NCI-H187 treated with DMSO at 0.1 percent for 48 hours (cell line): ENCODE measurements at places on chromosomes 7 and 10.

GRCh38 chr10:78819361-78820006, 249.3 kb upstream of the ZMIZ1 start:
- no peak for DNase-seq

GRCh38 chr7:25754333-25754732, 397.7 kb upstream of the NFE2L3 start:
- DNase-seq: no peak

GRCh38 chr7:116329686-116330503, 119.6 kb downstream of the TES start:
- DNase-seq: no peak

- DNase-seq: no peak
Measured at GRCh38 chr10:36393801-36394200, 731.6 kb upstream of the ANKRD30A start.

DNA sequence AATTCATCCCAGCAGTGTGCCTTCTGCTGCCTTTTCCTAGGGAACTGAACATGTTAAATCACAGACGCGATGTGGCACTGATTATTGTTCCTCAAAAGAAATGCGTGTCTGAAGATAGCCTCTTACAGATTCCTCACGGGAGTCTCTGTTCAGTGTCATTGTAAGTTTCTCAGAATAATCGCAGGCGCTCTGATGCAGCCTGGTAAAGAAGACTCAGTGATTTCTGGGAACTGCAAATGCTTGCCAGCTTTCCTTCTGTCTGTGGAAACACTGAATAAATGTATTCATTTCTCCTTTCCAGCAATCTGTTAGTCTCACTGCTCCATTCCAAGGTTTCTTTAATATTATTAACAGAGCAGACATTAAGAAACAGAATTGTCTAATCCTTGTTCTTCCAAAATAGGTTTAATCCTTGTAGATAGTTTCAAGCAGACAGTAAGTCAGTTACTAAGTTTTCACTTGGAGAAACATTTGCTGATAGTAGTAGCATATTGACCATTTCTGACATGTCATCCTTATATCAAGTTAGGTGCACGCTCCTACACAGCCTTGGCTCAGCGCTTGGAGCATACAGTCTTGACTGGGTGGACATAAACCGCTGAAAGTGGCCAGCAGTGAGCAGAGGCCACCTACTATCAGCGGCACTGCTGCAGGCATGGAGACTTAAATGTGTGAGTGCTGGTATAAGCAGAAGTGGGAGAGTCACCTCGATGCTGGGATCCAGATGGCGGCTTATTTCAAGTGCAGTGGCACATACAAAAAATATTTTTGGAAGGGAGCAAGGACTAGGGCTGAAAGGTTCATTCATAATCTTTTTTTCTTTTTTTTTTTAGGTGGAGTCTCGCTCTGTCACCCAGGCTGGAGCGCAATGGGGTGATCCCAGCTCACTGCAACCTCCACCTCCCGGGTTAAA, 27.7 kb downstream of the MMRN2 start:
- no peak for DNase-seq

- DNase-seq: no peak
Measured at GRCh38 chr10:22988581-22989360, 60.9 kb downstream of the ARMC3 start.

GRCh38 chr10:30902621-30903396, 128.9 kb downstream of the ZNF438 start:
- DNase-seq: no peak

- DNase-seq: no peak
Measured at GRCh38 chr7:28088032-28088431, 92.6 kb downstream of the JAZF1 start.

DNA sequence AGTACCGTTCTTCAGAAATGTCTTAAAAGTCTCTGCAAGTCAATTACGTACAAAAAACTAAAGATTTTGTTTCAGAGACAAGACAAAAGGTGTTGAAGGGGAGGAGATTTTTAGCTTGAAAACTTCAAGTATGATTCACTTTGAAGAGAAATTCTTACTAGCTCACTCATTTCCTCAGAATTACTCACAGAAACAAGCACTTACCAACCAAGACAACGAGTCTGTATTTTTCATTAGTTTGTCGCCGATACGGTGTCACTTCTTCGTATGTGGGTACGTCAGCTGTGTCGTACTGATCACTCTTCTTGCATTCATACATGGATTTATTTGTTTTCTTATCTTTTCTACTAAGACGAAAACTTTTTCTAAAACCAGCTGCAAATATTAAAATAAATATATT, 90.6 kb upstream of the ODAD2 start:
- no peak for DNase-seq
